BJ (cell line): ENCODE measurements at places on chromosomes 2 and 18. TPM values are rescaled to one million over a fixed set of nuclear protein-coding genes. Genes with fewer than 3 reads are reported as not detected.

DNA sequence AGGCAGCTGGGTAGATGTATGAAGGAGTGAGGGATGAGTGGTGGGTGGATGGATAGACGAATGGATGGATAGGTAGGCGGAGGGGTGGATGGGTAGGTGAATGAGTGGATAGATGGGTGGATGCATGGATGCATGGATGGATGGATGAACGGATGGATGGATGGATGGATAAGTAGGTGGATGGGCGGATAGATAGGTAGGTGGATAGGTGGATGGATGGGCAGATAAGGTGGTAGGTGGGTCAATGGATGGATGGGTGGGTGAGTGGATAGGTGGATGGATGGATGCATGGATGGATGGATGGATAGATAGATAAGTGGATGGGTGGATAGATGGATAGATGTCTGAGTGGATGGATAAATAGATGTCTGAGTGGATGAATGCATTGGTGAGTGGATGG is 30.1 kb downstream of the MLPH start:
- no peak for DNase-seq

- no peak for DNase-seq
These were observed 13.7 kb downstream of the ADRA2B start for GRCh38 chr2:96102596-96103186.

GRCh38 chr18:12742453-12742852 is 39.6 kb downstream of the PSMG2 start:
- DNase-seq = no peak

DNA sequence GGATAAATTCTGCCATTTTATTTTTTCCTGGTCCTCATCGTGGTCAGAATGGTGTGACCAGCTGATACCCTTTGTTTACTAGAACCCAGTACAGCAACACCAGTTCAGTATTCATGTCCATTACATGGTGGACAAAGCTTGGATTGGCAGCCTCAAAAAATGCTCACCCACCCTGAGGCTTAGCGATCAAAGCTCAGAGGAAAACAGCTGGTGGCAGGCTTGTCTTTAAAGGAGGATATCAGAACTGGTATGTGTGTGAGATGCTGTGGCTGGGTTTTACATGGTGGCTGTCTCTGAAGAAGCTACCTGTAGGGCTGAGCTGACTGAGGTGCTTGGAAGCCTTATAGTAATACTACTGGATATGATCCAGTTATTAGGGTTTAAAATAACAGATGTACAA is 471.1 kb upstream of the MEX3C start:
- DNase-seq = no peak

- DNase-seq = no peak
These were observed 31.3 kb downstream of the AAK1 start for GRCh38 chr2:69612200-69612599.

DNA sequence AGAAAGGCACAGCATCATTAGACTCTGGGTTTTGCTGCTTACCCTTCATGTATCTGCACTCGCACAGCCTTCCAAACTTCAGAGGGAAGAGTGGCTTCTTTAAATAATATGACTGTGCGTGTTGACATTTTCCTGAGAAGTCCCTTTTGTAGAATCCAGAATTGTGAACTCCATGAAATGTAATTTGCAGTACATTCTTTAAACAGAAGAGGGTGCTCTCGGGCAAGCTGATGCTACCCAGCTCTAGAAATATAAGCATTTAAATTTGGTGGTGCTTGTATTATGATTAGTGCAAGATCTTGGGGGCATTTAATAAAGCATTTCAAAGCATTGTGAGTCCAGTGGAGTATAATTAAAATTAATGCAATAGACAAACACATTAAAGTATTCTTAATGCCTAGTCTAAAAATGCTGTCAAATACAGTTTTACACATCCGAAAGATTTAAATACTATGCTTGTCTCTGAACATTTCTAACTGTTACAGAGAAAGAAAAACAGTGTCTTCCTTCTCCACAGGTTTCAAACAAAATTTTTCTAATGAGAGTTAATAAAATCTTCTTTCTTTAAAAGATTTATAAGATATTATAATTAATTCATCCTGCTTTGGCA is 17.3 kb upstream of the GTF2A1L start:
- DNase-seq = peak; percentile 10

GRCh38 chr2:10575609-10576280 is 114.0 kb downstream of the NOL10 start:
- DNase-seq = peak; percentile 61

DNA sequence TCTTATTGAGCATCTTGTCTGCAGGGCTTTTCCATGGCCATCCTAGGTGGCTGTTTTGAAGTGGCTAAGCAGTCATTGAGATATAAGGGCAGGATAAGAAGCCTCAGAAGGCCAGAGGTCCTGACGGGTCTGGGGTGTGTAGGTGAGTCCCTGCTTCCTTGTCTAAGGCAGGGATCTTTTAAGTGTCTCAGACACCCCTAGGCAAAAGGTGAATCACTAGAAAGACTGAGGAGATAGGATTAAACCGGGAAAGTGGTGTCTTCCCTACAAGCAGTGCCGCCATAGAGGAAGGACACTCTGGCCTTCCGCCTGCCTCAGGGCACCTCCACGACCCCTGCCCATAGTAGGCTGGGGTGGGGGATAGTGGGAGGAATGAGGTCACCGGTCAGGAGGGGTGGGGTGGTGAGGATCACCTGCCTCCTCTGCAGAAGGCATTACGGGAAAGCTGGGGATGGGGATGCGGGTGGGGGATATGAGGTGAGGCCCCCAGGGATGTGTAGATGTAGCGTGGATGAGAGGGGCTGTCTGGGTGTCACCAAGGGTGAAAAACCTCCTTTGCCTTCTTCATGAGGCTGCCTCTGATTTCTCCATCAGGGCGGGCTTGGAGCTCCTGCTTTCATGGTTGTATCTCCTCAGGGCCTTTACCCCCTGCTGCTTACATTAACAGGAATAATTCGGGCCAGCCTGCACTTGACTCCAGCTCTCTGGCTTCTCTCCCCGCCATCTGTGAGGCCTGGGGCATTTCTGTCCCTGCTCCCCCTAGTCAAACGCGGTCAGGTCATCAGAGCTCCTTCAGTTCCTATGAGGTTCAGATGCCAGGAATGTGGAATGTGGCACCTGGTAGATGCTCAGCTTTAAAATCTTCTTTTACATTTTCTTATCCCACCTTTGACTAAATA is 244.0 kb downstream of the DYSF start:
- no peak for DNase-seq

- no peak for DNase-seq
These were observed 119.0 kb upstream of the SYT4 start for GRCh38 chr18:43396266-43396665.

DNA sequence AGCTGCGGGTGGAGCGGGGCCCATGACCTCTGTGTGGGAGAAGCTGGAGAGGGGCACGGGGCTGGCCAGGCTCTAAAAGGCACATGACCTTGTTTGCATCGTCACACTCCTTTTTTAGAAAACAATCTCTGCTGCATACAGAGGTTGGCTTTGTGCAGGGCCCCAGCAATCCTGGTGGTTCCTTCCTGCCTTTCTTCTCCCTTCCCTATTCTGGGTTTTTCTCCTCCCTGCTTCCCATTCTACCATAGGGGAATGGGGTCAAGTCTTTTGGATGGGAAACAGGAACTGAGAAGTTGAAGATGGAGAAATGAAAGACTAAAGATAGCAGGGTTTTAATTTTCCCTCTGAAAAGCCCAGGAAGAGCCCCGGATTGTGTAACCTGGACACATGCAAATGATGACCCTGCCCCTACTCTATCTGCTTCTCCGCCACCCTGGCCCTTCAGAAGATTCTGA is 53.9 kb downstream of the ASAP2 start:
- DNase-seq = no peak

DNA sequence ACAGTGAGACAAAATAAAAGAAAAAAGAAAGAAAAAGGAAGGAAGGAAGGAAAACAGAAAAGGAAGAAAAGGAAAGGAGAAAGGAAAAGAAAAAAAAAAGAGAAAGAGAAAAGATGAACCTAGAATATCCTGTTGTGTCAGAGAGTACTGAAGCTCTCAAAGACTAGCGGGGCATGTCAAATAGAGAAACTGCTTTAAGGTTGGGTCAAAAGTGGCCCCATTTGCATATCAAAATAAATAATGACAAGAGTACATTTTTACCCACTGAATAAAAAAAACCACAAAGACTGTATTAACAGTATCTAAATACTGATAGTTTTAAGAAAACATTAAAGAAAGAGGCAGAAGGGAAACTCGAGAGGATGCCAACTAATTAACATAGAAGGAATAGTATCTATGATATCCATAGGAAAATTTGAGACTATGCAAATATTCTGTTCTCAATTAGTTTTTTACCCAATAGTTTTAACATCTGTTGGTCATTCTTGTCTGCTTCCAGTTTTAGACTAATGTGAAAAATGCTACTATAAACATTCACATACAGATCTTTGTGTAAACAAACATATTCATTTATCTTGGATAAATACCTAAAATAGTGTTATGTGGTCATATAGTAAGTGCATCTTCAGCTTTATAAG is 53.2 kb downstream of the SFXN5 start:
- no peak for DNase-seq

GRCh38 chr2:86072271-86072858 is 33.3 kb downstream of the POLR1A start:
- DNase-seq = no peak

GRCh38 chr2:29841386-29842004 is 79.9 kb downstream of the ALK start:
- DNase-seq = no peak

DNA sequence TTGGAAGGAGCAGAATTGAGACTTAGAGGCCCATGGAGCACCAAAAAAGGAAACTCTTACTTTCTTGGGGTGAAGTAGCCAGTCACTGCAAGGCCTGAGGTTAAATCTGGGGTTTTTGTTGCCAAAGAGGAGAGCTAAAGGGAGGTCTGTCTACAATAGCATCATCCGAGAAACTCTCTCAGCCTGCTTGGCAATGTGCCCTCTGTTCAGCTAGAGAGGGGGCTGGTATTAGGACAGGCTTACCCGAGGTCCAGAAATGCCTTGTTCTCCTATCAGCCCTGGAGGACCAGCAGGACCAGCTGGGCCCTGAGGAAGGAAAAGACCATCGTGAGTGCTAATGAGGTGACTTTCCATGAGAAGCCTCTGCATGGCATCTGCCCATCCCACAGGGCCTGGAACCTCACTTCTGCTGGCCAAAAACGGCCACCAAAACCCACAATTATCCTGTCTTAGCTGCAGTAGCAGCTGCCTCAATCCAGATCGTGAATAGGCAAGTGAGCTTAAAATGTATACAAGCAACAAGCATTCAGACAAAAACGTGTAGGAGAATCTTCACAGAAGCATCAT is 61.6 kb downstream of the COL6A3 start:
- no peak for DNase-seq

ZNF512 gene
- polyA plus RNA-seq = 19.2 and 31.8 TPM in 2 replicates

DSC2 gene
- not detected in 2 replicates for polyA plus RNA-seq

ASAP2 gene
- 14.1 and 18.2 TPM in 2 replicates for polyA plus RNA-seq

SCYGR4 gene
- polyA plus RNA-seq = not detected in 2 replicates

IL1B gene
- polyA plus RNA-seq = 7.6 and 8.4 TPM in 2 replicates
